ENCODE measurements at places on chromosomes 16 and 17.

DNA sequence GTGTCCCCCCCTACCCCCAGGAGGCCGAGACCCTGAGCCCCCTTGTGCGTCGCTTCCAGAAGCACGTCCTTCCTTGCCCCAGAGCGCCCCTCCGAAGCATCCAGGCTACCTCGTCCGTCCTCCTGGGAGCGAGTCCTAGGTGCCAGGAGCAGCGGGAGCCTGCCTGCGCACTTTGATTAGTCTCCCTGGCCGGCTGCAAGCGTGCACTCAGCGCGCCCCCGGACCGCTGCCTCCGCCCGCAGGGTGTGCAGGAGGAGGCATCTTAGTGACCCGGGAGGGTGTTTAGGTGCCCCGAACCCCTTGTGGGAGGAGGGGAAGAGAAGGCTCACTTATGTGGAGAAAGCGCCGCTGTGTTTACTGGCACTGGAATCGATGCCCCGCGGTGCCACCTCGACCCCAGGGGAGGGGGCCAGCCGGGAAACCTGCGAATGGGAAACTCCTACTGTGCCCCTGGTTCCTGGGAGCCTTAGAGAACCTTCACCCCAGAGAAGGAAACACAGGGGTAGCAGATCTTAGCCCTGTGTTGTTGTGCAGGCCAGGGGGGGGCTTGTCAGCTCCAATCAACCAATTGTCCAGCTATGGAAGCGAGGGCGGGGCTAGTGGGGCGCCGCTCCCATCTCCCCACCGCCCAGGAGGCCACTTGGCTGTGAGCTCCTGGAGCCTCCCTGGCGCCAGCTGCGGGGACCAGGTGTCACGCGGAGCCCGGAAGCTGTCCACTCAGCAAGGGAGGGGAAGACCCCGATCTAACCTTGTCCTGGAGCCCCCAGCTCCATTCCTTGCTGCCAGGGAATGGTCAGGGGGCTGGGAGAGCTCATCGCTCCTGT is 922.8 kb upstream of the EEF2KMT start:
- DNase-seq = peak; percentile 51

GRCh38 chr16:54143934-54144571 is 142.5 kb downstream of the IRX3 start:
- DNase-seq = peak; percentile 27

GRCh38 chr16:25172831-25173230 is 43.9 kb upstream of the AQP8 start:
- no peak for DNase-seq

GRCh38 chr17:80105762-80106161 is 4.4 kb downstream of the GAA start:
- peak; percentile 18 for DNase-seq

DNA sequence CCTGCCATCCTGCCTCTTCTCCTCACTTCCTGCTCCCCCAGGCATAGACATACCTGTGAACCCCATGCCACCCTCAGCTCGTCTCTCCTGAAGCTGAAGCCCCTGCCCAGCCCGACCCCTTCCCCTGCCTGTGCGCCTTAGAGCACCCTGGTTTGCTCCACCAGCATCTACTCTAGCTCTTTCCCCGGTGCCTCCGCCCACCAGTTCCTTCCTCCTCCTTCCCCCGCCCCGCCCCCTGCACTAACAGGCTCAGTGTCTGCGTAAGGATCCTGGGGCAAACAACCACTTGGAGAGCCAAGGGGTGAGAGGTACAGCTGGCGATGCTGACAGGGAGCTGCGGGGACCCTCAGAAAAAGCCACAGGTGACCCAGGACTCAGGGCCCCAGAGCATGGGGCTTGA is 1.9 kb downstream of the GPR142 start:
- DNase-seq = no peak

DNA sequence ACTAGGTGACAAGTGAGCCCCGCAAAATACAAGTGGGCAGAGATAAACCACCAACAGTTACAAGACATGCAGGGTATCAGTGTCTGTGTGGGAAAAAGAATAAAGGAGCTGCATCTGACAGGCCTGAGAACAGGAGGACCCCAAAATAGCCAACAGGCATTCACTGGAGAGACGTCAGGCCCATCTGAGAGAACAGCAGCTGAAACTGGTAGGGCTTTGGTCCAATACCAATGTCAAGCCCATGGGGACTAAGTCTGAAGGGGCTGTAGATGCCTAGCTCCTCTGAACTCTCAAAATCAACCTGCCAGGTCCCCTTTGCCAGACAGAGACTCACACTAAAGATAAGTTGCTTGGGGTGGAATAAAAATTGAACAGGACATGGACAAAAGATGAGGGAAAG is 30.5 kb upstream of the TANC2 start:
- no peak for DNase-seq

DNA sequence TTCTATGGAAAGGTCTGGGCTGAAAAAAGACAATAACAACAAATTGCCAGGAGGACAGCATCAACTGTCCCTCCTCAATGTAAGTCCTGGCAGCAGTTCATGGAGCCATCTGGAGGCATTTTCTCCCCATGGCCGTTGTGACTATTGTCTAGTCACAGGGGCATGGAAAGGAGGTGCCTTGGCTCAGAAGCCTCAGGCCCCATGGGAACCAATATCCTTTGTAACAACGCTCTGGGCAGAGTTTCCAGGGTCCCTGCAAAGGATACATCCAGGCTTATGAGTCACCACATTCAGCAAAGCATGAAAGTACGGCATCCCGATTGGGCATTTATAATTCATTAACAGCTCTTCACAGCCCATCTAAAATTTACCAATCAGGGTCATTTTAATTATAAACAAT is 85.2 kb downstream of the GLG1 start:
- DNase-seq = no peak

DNA sequence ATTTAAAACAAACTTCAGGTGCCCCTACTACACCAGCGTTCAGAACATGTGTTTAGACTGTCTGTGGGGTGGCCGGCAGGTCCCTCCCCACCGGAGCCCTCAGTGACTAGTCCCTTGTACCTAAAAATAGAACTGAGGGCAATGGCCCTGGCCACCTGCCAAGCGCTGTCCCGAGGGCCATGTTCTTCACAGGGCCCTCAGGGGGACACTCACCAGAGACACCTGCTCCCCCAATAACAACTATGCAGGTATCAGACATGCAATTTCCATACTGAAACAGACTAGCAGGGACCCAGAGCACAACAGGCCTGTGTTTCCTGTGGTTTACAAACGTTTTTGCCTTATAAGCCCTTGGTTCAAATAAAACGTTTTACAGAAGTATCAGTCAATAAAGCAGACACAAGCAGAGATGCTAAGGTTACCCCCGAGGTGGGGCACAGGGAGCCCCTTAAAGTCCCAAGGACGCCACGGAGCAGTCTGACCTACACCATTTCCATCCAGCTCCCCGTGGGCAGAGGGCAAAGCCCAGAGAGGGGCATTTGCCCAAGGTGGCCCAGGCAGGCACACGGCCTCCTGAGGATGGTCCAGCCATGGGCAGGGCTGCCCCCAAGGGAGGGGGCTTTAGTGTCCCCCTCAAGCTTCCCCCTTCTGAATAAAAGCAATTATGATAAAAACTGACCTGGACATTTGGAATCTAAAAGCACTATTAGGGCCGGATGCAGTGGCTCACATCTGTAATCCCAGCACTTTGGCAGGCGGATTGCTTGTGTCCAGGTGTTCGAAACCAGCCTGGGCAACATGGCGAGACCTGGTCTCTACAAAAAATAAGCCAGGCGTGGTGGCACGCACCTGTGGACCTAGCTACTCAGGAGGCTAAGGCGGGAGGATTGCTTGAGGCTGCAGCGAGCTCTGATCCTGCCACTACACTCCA is 896 bp upstream of the MYLK3 start:
- peak; percentile 28 for DNase-seq

- no peak for DNase-seq
Measured at GRCh38 chr17:55606488-55606815, 95.2 kb upstream of the SMIM36 start.

- DNase-seq = no peak
Measured at GRCh38 chr16:58196898-58197313, 1.0 kb downstream of the CSNK2A2 start.

DNA sequence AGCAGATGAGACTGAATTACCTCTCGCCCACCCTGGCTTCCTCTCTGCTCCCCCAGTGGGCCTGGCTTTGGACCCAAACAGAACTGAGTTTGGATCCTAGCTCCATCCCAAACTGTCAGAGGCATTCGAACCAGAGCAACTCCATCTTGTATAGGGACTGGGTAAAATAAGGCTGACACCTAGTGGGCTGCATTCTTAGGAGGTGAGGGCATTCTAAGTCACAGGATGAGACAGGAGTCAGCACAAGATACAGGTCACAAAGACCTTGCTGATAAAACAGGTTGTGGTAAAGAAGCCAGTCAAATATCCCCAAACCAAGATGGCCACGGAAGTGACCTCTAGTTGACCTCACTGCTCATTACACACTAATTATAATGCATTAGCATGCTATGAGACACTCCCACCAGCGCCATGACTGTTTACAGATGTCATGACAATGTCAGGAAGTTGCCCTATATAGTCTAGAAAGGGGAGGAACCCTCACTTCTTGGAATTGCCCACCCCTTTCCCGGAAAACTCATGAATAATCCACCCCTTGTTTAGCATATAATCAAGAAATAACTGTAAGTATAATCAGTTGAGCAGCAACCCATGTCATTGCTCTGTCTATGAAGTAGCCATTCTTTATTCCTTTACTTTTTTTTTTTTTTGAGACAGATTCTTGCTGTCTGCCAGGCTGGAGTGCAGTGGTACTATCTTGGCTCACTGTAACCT is 44.4 kb downstream of the LYRM1 start:
- DNase-seq = no peak

DNA sequence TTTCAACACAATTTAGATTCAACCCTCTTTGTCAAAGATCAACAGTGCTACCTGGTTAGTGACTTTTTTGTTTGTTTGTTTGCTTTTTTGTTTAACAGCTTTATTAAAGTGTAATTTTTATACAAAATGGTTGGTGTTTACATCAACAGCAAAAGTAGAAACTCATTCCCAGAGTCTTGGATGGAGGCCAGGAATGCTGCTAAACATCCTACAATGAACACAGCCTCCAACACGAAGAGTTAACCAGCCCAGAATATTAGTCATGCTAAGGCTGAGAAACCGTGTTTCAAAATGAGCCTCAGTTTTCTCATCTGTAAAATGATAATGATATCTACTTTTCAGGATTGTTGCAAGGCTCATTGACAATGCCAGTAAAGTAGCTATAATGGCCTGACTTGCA is 211.0 kb upstream of the MAF start:
- no peak for DNase-seq

- no peak for DNase-seq
Measured at GRCh38 chr17:58476812-58477211, 11.4 kb downstream of the HSF5 start.

DNA sequence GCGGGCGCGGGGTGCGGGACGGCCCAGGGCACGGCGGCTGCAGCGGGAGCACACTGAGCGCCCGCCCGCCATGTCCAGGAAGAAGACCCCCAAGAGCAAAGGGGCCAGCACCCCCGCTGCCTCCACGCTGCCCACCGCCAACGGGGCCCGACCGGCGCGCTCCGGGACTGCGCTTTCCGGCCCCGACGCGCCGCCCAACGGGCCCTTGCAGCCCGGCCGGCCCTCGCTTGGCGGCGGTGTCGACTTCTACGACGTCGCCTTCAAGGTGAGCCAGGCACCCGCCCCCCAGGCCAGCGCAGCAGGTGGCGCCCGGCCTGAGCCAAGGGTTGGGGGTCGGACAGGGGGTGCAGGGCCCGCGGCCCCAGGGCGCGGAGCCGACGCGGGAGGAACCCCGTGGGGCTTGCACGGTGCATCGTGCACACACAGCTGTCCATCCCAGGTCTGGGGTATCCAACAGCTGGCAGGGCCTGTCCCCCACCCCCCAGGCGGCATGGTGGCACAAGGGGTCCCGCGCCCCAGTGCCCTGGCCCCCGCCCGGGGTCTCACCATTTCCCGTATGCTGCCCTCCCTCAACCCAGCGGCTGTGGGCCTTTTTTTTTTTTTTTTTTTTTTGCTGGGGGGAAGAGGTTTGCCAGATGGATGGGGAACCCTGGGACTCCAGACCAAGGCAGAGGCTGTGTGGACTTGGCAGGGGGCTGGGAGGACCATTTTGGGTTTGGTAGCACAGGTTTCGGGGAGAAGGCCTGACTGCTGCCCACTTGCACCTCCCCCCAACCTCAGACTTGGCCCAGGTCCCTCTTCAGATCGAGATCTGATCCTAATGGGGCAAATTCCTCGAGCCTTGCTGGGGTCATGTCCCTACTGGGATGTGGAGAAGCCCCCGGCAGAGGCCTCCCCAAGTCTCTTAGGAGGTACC is 547 bp downstream of the RAB26 start:
- DNase-seq = no peak

- no peak for DNase-seq
Measured at GRCh38 chr16:27204312-27204915, 1.1 kb downstream of the KDM8 start.

DNA sequence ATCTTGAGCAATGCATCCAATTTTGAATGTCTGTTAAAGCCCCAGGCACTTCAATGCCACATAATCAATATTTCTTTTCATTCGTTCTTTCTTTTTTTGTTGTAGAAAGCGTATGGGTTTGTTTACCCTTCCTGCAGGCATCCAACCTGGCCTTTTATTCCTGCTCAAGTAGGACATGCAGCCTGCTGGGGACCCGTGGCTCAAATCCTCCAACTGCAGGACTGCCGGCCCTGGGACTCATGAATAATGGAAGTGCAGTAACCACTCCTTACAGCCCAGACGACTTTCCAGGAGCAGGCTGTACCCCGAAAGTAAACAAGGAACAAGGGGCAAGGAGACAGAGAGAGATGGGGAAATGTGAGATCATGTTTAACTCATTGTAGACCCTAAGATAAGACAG is 126.4 kb downstream of the SALL1 start:
- DNase-seq = no peak

DNA sequence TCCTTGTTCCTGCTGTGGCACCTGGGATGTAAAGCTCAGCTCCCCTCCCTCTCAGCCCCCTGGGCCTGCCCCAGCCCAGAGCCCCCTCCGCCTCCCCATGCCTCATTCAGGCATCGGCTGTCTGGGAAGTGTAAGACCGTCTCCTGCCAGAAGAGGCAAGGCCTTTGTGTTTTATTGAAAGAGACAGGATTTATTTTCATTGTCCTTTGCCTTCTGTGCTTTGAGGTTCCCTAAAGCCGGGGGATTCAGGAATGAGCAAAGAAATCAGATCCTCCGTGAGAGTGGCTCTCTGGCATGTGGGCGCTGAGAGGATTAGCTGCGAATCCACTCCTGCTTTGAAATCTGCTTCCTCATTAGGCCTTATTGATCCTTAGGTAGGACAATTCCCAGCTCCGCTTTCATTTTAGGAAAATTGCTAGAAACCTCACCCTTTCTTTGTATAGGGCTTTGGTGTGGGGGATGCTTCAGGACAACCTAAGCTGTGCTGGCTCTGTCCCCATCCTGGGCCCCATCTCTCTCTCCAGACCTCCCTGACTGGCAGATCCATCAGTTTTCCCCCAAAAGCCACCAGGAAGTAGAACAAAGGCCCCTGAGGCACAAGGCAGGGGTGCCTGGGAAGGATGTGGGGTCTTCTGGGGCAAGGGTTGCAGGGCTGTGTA is 211.5 kb upstream of the TNRC6C start:
- no peak for DNase-seq

- no peak for DNase-seq
Measured at GRCh38 chr17:77942112-77942988, 16.2 kb upstream of the TNRC6C start.

All from DMS79 (cell line).